CD8-positive, alpha-beta memory T cell (primary cell): ENCODE measurements at places on chromosomes 12 and 14. TPM values are rescaled to one million over a fixed set of nuclear protein-coding genes. Genes with fewer than 3 reads are reported as not detected.

The HVCN1 gene
- 20.2 TPM for total RNA-seq

The RAD51B gene
- total RNA-seq: 17.4 TPM

The PRORP gene
- total RNA-seq: 39.9 TPM

DNA sequence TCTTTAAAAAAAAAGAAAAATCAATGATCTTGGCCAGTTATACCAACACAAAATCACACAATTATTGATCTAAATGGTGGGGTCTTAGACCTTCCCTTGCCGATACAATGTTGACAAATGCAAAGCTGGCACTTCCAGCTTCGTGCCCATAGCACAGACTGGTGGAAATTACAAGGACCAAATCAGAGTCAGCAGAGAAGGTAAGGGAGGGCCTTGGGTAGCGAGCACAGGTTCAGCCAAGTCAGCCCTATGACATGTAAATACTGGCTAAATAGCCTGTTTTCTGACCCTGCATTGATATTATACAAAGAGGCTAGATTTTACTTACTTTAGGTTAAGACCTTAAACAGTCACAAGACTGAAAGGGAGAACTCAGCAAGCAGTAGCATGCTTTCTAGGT, 30.3 kb upstream of the WDR89 start:
- H3K27me3 ChIP-seq: no peaks in the 10 kb centered on the region
- H3K4me1 ChIP-seq: no peaks in the 10 kb centered on the region
- no peaks in the 10 kb centered on the region for H3K36me3 ChIP-seq
- DNase-seq: no peak
- H3K4me3 ChIP-seq: no peak overlapping the region

- no peak overlapping the region for H3K27ac ChIP-seq
- H3K36me3 ChIP-seq: no peaks in the 10 kb centered on the region
- no peak for DNase-seq
- H3K4me3 ChIP-seq: no peak overlapping the region
- H3K4me1 ChIP-seq: no peaks in the 10 kb centered on the region
Measured at GRCh38 chr12:93347054-93347785, 30.5 kb upstream of the NUDT4 start.
